Activated CD8-positive, alpha-beta memory T cell treated with anti-CD3 and anti-CD28 coated beads, Interleukin-2, amount 50 U/mL, for 48 hours (primary cell): ENCODE measurements at places on chromosomes 3 and 15.

- no peak for DNase-seq
These were observed 27.1 kb downstream of the CHST2 start for GRCh38 chr3:143146486-143147274.

DNA sequence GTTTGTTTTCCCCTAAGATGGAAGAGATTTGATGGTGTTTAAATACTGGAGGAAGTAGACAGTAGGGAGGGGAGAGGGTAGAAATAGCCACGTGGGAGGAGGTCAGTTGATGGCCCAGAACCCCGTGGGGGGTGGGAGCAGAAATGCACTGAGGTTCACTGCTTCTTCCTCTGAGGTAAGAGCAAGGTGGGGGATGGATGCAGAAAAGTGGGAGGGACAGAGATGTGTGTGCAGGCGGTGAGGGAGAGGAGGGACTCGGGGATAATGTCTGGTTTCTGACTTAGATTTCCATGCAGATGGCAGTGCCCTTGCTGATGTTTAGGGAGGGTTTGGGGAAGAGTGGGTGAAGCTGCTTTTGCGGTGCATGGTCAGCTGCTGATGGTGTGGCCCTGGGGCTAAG is 102.9 kb downstream of the ARNT2 start:
- no peak for DNase-seq

DNA sequence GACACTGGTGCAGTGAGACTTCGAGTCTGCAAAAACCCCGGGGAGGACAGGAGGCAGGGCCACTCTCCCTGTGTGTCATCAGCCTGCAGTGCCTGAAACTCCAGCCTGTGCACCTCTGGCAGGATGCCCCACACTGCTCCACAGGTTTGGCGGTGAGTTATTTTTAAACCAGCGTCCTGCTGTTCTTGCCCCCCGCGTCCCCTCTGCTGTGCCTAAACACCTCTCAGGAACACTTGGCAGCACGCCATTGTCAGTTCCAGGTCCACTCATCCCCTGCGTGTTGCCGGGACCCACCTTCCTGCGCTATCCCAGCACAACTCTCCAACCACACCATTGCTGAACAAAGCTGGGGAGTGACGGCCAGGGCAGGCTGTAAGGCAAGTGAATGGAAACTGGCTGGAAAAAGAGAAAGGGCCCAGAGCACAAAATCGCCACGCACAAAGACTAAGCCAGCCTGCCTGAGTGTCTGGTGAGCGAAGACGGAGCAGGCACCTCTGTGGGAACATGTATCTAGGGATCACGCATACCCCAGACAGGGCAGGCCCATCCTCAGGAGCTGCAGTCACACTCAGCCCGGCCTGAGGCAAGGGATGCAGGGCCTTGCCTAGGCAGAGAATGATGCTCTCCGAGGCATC is 3.1 kb upstream of the PLA2G4F start:
- peak; percentile 35 for DNase-seq

DNA sequence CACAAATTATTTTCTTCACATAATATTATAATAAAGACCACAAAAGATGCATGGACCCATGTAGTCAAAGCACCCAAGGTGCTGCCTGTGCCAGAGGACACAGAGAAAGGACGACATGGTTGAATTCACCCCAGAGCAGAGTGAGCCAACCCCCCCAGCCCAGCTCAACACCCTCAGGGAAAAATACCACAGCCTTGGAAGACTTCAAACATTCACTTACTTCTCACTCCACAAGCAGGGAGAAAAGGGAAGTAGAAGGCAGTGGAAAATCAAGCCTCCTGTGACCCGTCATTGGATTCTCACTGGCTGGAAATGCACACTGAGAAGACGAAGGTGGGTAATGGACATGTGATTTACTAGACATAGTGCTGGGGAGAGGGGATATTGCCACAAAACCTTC is 70.8 kb downstream of the TAFA4 start:
- no peak for DNase-seq

- DNase-seq = no peak
These were observed 68.4 kb upstream of the MFGE8 start for GRCh38 chr15:88981244-88982215.

DNA sequence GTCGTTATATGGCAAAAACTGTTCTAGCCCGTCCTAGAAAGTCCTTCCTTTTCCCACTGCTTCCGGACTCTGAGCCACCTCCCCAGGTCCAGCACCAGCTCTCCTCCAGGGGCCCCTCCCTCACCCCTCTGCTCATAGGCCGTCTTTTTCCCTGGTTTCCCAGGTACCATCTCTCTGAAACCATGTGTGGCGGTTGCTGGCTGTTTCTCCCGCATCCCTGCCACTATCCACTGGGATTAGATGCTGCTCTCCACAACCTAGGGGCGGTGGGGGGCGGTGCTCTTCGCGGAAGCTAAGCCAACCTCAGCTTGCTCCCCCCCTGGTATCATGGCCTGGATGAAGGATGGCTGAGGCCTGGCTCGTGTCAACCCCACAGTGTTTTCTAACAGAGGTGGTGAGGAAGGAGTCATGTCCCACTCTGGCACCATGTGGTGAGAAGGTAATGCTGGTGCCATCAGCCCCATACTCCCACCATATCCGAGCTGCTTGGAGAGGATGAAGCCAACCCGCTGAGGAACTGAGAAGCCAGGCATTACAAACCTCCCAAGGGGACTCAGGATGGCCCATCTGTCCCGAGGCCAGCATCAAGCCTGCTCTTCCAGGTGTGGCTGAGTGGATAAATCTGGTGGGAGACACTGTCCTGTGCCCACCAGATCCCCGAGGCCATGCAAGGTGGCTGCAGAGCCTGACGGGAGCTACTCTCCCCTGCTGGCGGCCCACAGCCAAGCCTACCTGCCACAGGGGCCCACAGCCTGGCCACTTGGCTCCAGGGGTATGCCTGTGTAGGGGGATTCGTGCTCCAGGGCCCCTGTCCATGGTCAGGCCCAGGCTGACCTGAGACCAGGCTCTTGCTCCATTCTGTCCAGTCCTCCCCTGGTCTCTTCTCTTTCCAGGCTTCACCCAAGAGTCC is 27.9 kb upstream of the SLC41A3 start:
- DNase-seq = peak; percentile 41

GRCh38 chr3:172516318-172517214 is 6.7 kb downstream of the TNFSF10 start:
- DNase-seq = no peak

- no peak for DNase-seq
These were observed 87.2 kb downstream of the B3GALNT1 start for GRCh38 chr3:161017971-161018370.

GRCh38 chr15:66907826-66908743 is 157.3 kb upstream of the SMAD3 start:
- no peak for DNase-seq

GRCh38 chr3:23762214-23762613 is 43.5 kb upstream of the UBE2E1 start:
- DNase-seq = no peak

DNA sequence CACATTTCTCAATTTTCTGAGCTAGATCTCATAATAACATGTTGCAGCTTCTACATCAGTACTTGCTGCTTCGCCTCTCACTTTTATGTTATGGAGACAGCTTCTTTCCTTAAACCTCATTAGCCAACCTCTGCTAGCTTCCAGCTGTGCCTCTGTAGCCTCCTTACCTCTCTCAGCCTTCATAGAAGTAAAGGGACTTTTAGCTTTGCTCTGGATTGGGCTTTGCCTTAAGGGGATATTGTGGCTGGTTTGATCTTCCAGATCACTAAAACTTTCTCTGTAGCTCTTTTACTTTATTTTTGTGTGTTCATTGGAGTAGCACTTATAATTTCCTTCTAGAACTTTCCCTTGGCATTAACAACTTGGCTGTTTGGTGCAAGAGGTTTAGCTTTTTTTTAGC is 150.1 kb downstream of the ATG7 start:
- DNase-seq = no peak

GRCh38 chr3:35537265-35537664 is 102.1 kb upstream of the ARPP21 start:
- no peak for DNase-seq

DNA sequence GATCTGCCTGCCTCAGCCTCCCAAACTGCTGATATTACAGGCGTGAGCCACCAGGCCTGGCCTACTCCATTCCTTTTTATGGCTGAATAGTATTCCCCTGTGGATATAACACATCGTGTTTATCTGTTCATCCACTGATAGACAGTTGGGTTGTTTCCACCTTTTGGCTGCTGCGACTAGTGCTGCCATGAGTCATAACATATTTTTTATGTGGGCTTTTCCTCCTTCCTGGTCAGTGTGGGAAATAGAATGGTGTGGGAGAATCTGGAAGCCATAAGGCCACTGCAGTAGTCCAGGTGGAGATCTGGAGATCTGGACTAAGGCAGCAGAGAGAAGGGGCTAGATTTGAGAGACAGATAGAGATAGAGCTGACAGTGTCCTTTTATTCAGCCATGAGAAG is 16.2 kb downstream of the LCMT2 start:
- no peak for DNase-seq

DNA sequence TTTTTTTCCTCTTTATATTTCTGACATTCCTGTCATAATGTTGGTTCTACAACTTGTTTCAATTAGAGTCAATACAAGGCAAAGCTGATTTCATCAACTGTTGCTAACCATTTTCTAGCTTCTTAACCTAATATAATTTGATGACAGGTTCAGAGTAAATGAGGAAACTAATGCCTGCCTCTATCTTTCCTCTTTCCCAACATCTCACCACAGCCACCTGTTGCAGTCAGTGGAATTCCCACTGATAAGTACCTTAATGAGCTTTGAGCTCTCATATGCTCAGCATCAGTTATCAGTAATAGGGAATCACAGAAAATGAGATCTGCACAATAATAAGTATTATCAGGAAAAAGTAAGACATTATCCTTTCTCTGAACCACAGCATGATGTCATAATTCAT is 241.9 kb downstream of the MEIS2 start:
- DNase-seq = no peak

- no peak for DNase-seq
These were observed 490.5 kb upstream of the NR2F2 start for GRCh38 chr15:95840004-95840403.
